ENCODE measurements at places on chromosomes 7 and 10.

DNA sequence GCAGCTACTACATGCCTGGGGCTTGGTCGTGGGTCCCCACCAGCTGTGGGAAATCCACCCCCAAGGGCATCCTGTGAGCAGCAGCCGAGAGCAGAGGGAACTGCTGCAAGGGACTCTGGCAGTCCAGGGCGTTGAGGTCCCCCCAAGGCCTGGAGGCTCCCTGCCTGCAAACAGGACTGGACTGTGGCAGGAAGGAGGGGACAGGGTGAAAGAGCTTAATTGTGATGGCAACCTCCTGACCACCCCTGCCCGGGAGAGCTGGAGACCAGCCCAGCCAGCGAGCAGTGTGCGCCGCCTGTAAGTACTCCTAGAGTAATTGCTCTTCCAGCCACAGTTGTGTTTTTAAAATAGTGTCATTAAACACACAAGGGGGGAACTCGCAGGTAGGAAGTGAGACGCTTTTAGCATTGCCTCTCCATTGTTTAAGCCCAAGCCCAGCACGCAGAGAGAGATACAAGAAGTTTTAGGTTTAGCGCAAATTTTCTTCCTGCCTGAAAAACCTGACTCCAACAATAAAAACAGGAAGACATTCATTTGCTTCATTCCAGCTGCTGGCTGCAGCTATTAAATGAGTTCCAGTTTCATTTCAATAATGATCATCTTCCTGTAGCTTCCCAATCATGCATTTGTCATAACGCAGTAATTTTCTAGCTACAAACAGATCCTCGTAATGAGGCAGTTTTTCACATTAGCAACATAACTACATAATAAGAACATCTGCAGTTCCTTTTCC lies 111.1 kb downstream of the EBF3 start:
- no peak for DNase-seq

- DNase-seq: no peak
Measured at GRCh38 chr10:23540401-23541030, 101.6 kb downstream of the OTUD1 start.

GRCh38 chr10:44198096-44198779 lies 186.7 kb downstream of the CXCL12 start:
- DNase-seq: no peak

DNA sequence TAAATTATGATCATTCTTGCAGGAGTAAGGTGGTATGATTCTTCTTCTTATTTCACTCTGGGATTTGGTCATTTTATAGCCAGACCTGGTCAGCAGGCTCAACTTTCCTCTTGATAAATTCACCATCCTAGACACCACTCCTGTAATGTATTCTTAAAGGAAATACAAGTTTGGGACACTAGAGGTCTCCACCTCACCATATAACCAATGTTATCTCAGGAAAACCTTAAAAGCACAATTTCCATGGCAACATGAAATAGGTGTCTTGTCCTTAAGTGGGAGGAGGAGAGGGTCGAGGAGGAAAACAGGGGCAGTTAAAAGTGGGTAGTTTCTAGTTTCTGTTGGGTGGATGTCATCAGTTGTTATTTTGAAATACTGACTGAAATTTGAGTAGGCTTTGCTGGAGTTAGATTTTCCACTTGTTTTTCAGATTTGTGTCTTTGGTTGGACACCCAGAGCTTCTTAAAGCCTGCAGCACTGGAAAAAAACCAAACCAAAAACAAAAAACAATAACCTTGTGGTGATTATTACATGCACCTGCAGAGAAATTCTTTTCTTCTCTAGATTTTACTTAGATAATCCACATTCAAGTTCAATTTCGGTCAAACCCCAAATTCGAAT lies 163.1 kb downstream of the PRKCQ start:
- DNase-seq: no peak

GRCh38 chr10:12902851-12903358 lies 98.6 kb downstream of the CCDC3 start:
- DNase-seq: no peak

- no peak for DNase-seq
Measured at GRCh38 chr10:32253276-32253675, 93.7 kb downstream of the EPC1 start.

GRCh38 chr10:131453721-131454634 lies 142.5 kb upstream of the TCERG1L start:
- DNase-seq: peak; percentile 36

DNA sequence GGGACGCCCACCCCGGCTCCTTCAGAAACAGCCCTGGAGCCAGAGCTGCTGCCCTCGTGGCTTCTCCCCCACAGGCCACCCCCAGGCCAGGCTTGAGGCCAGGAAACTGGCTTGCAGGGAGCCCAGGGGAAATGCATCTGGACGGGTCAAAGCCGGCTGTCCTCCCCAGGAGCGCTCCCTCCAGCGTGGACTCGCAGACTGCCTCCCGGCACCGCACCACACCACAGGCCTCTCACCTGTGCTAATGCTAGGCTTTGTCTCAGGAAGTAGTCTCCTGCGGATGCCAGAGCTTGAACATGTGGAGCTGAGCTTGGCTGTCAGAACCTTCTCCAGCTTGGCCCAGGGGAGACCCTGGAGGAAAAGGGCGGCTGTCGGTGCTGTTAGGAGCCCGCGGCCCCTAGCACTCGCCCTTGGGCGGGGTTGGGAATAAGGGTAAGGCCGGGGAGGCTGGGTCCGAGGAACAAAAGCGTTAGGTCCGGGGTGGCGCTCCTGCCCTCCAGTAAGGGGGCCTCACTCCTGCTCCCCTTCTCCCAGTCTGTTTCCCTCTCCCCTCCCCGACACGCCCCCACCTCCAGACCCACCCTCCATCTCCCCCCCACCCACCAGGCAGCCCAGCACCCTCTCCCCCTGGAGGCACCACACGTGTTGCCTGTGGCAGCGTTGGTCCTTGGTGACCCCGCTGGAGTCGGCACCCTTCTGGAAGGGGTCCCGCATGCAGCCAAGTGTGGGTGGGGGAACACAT lies 21.6 kb upstream of the DRGX start:
- no peak for DNase-seq

GRCh38 chr7:42240416-42240815 lies 3.4 kb upstream of the GLI3 start:
- DNase-seq: no peak

GRCh38 chr10:129655679-129656031 lies 188.6 kb downstream of the MGMT start:
- DNase-seq: no peak

DNA sequence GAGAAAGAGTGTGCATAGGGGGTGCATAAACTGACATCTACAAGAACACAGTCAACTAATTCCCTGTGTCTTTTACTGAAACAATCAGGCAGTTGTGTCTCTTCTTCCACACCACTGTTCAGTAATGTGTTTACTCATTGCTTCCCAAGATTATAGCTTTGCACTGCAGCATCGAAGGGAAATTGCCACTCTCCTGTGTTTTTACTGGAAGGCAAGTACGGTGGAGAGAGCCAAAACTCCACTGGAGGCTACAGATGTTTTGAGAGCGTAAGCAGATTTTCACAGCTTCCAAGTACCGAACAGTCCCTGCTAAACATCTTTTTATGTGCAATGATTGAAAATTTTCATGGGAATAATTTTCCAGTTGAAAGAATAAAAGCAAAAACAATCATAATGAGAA lies 510.5 kb upstream of the AKR1E2 start:
- no peak for DNase-seq

Measured in T-helper 17 cell (primary cell).